Pancreas (tissue), 10 donors: ENCODE measurements at places on chromosomes 7 and 10. TPM values are rescaled to one million over a fixed set of nuclear protein-coding genes. Genes with fewer than 3 reads are reported as not detected.

GRCh38 chr10:100307684-100308083 lies 21.2 kb upstream of the BLOC1S2 start:
- no peak for DNase-seq

HK1 gene
- polyA plus RNA-seq: 8.8 TPM

DNA sequence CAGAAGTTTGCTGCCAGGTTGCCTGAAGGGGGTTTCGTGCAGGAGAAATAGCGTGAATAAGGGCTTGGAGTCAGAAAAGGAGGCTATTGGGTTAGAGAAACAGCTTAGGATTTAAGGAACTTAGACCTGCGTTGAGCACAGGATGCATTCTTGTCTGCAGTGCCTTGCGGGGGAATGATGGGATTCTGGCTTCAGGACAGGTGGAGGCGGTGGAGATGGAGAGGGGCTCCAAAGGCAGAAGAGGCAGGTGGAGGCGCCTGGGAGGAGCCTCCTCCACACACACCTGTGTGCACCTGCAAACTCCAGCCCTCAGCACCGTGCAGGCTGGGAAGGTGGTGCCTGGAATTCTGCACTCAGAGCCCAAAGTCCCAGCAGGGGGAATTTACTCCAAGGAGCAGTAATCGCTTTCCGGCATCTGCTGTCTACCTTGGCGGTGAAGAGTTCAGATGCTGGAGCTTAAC lies 1.8 kb downstream of the CLIP2 start:
- no peak for DNase-seq

SFMBT2 gene
- 1.3 TPM for polyA plus RNA-seq

- DNase-seq: no peak
Observed at GRCh38 chr7:150668472-150668911, 17.0 kb upstream of the GIMAP2 start.

UCN3 gene
- polyA plus RNA-seq: 17.2 TPM

TMEM213 gene
- 0.30 TPM for polyA plus RNA-seq

DNA sequence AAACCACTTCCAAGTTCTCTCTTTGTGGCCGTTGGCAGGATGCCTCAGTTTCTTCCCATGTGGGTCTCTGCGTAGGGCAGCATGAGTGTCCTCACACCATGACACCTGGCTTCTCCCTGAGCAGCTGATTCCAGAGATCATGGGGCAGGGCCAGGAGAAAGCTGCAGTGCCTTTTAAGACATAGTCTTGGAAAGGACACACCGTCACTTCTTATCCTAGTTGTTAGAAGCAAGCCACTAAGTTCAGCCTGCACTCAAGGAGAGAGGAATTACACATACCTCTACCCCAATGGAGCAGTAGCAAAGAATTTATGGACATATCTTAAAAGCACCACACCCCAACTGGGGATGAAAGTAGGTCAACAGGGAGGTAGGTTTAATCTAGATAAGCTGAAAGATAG lies 16.4 kb downstream of the NODAL start:
- no peak for DNase-seq
